Osteocyte (in vitro differentiated cells): ENCODE measurements at places on chromosomes 4 and X. TPM values are rescaled to one million over a fixed set of nuclear protein-coding genes. Genes with fewer than 3 reads are reported as not detected.

S100P gene
- not detected in 2 replicates for total RNA-seq

S100G gene
- not detected in 2 replicates for total RNA-seq

NR0B1 gene
- not detected in 2 replicates for total RNA-seq

DNA sequence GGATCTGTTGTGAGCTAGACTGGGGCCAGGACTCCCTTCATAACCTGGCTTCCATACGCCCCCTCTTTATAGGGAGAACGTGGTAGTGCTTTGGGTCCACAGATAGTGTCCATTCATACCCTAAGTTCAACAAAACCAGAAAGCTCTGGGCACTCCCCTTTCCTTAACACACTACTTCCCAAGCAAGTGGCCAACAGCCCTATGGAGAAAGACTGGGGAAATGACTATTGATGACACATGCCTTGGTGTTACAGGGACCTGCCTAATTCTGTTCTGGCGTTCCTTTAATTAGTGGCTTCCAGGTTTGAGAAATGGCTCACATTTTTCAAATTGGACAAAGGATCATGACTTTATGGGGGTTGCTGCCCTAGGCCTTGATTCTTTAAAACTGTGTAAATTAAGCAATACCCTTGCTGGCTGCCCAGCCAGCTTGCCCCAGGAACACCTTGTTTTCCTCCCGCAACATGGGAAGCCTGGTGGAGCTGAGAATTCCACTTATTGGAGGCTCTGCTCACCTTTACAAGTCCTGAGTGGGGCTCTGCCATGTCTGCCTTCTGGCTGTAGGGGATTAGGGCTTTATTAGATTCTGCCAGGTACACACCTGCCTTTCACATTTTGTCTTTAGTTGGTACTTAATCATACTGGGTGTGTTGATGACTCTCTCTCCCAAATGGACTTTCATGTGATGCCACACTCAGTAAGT is 61.1 kb downstream of the RGS12 start:
- DNase-seq = peak; percentile 44

DNA sequence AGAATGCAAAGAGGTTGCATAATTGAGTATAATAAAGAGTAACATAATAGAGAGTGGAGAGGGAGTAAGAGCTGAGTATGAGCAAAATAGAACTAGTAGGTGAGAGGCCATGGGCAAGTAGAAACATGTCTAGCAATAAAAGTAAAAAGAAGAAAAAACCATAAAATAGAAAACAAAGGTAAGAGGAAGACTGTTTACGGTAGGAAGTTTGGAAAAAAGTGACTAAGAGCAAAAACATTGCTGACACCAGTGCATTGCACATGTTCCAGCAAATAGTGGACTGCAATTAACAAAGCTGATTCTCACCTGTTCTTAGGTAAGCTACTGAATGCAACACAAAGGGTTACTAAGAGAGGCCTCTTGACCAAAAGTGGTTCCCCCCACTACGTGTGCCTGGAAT is 202.9 kb downstream of the TEX13A start:
- no peak for DNase-seq

DNA sequence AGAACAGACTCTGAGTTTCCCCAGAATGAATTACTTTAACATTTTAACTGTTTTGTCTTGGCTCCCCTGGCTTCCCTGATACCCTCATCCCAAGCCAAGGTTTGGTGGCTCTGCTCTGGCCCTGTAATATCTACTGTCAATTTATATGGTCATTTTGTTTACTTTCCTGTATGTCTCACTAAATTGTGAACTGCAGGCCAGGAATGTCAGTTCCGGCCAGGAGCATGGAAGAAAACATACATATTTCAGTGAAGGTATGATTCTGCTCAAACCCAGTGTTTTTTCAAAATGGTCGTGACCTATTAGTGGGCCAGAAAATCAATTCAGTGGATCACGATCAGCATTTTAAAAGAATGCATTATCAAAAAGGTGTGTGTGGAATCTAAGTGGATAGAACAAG is 1.2 kb downstream of the RPGR start:
- DNase-seq = no peak

DNA sequence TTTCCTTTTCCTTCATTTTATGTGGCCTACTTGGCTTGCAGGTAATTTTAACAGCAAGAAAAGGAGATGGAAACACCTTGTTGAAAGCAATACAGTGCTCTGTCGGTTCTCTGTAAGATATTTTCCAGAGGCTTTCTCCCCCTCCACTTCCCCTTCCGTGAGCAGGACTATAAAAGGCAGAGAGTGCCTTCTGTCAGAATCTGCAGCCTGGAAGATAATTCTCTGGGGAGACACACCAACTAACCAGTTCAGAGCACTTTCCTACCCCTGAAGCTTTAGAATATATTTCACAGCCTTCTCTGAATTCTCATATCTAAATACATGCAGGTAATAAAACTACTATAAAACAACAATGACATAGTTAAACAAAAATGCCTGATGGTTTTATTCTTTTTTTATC is 141.1 kb downstream of the IDS start:
- DNase-seq = no peak

GRCh38 chrX:21509912-21510311 is 135.7 kb downstream of the CNKSR2 start:
- no peak for DNase-seq

GRCh38 chr4:123110147-123110546 is 187.8 kb upstream of the NUDT6 start:
- no peak for DNase-seq

DNA sequence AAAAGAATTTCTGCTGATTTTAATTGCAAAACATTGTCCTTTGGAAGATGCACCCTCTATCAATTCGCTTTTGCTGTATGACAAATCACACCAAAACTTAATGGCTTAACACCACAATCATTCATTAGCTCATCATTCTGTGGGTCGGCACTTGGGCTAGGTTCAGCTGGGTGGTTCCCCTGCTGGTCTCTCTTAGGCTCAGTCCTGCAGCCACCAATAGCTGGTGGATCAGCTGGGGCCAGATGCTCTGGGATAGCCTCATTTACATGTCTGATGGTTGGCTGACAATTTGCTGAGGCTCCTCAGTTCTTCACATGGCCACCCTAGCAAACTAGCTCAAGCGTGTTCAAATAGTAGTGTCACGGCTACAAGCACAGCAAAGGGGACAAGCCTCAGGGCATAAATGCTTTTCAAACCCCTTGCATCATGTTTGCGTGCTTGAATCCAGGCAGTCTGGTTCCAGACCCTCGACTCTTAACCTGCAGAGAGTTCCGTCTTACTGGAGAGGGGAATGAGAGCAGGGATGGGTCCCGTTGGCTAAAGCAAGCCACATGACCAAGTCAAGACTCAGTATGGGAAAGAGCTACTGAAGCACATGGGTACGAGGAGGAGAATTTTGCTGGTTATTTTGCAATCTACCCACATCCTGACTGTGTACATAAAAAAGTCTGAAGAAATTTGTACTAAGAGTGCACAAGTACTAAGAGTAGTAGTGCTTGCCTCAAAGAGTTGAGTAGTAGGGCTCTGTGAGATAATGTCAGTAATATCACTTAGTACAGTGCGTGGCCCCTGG is 7.5 kb upstream of the ACSL1 start:
- no peak for DNase-seq
